Ureter (tissue), 1 donor: ENCODE measurements at places on chromosomes 16 and 17. TPM values are rescaled to one million over a fixed set of nuclear protein-coding genes. Genes with fewer than 3 reads are reported as not detected.

Gene NOXO1
- total RNA-seq = 0.65 TPM

Gene CCR7
- 0.57 TPM for total RNA-seq

Gene TBC1D3L
- 30.4 TPM for total RNA-seq

Gene ANKFY1
- 86.8 TPM for total RNA-seq

Gene SCGB1C2
- not detected for total RNA-seq

Gene NR1D1
- 26.0 TPM for total RNA-seq

Gene RGS11
- total RNA-seq = 4.5 TPM

- DNase-seq = peak; percentile 54
Measured at GRCh38 chr16:50372611-50373344, 4.0 kb upstream of the BRD7 start.

DNA sequence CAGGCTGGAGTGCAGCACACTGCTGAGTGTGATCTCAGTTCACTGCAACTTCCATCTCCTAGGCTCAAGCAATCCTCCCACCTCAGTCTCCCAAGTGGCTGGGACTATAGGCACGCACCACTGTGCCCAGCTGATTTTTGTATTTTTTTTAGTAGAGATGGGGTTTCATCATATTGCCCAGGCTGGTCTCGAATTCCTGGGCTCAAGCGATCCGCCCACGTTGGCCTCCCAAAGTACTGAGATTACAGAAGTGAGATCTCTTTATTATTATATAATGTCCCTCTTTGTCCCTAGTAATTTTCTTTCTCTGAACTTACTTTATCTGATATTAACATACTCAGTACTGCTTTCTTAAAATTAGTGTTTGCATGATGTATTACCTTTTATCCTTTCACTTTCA is 8.3 kb downstream of the CFAP97D1 start:
- no peak for DNase-seq

DNA sequence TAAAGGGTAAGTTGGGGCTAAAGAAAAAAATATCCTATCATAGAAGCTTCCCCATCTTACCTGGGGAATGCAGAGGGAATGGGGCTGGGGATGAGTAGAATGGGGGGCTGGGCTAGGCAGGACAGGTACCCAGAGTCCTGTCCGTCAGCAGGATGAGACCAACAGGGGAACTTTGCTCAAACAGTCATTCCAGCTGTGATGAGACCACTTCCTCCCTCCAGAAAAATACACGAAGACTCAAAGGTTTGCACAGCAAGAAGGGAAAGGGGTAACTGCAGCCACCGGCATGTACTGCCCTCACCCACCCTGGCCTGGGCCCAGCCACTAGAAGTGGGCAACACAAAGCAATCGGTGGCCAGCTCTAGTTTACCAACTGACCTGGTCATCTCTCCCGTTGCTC is 20.7 kb upstream of the SLC35B1 start:
- no peak for DNase-seq

- no peak for DNase-seq
Measured at GRCh38 chr16:87619360-87620200, 17.3 kb downstream of the JPH3 start.

DNA sequence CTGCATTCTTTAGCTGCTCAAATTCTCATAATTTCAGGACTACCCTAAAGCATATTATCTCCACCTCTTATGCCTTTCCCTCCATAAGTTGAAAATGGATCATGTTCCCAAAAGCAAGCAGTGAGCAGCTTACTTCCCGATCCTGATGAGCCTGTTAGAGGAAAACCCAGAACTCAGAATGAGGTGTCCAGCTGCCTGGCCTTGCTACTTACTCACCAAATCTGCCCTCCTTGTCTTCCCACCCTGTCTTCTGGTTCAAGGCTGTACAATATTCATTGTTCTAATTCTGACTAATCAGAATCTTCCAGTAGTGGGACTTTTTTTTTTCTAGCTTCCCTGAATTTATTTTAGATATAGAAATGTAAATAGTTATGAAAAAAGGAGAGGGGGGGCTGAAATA is 10.8 kb downstream of the LYRM1 start:
- DNase-seq = no peak

DNA sequence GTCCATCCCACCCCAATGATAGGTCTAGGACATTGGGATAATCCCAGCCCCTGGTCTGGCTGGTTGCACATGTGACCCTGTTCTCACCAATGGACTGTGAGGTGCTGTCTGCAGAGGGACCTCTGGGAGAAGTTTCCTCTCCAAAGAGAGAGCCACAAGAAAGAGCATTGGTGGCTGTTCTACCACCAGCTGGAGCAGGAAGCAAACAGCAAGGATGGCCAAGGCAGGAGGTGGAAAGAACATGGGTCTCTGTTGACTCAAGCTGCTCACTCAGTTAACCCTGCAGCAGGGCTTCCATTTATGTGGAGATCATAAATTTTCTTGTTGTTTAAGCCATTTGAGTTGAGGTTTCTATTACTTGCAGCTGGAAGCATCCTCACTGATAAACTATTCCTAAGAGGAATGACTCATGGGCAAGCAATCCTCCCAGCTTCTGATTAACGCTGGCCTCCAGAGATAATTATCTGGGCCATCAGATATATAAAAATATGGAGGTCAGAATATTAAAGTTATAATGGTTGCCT is 52.6 kb downstream of the CYB5B start:
- no peak for DNase-seq

- peak; percentile 34 for DNase-seq
Measured at GRCh38 chr17:49521088-49521450, 26.0 kb downstream of the NGFR start.

- DNase-seq = no peak
Measured at GRCh38 chr16:85449191-85449884, 163.8 kb upstream of the GSE1 start.

GRCh38 chr16:28589069-28589468 is 7.8 kb downstream of the SULT1A2 start:
- DNase-seq = no peak

- DNase-seq = no peak
Measured at GRCh38 chr16:87388818-87389134, 3.4 kb upstream of the MAP1LC3B start.
